ENCODE measurements at places on chromosomes 7 and 10. TPM values are rescaled to one million over a fixed set of nuclear protein-coding genes. Genes with fewer than 3 reads are reported as not detected.

- no peak for DNase-seq
Observed at GRCh38 chr7:117032810-117033209, 79.5 kb downstream of the ST7 start.

CUL2 gene
- polyA plus RNA-seq, result 23.3 TPM

DNA sequence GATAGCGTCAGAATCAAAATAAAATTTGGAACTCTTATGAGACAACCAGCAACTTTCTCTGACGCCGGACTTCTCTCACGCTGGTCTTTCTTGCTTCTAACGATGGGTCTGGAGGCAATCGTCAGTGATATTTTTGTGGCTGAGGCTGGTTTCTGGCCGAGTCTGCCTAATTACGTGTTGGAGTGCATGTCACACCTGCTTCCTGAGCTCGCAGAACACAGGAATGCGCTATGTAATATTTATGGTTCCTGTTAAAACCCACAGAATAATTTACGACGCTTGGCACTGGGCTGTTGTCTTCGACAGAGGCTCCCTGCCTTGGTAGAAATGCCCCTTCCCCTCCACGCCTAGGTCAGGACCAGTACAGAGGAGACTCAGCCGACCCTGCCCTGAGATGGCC, 64.9 kb downstream of the NPTX2 start:
- DNase-seq, result no peak

SCD gene
- 213 TPM for polyA plus RNA-seq

DNA sequence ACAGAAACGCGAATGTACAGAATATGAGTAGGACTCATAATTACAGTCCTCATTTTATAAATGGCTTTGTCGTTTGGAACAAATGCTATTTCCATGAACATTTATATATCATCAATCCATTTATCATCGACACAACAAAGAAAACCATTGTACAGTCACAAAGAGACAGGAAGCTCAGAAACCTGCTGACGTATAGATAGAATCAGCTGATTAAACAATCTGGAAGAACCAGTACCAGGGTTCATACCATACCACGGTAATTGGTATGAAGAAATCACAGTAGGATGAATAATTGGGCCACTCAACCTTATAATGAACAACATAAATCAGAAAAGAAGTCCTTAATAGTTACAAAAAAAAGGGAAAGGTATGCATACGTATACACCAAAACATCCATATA, 295.0 kb downstream of the PARD3 start:
- DNase-seq, result no peak

DNA sequence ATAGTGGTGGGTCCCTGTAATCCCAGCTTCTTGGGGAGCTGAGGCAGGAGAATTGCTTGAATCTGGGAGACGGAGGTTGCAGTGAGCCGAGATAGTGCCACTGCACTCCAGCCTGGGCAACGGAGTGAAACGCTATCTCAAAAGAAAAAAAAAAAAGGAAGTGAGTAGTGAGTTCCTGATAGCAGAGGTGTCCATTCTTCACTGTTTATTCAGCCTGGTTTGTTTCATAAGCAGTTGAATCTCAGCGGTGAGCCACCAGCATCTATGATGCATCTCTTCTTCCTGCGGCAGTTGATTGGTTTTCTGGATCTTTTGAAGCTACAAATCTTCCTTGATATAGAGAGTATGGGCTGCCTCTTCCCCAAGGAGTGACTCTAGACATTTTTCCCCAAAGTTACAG, 316.1 kb upstream of the MTPN start:
- no peak for DNase-seq

GNAT3 gene
- not detected for polyA plus RNA-seq

DNA sequence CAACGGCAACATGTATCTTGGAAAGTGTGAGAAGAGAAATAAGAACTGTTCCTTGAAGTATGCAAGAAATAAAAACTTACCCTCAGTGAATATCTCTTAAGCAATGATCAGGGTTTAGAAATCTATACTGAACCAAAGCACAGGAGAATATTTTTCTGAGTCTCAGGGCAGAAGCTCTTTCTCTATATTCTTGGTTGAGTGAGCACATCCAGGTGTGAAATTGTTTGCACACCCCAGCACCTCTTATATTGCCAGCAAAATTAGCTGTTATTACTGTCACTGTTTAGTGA, 8.4 kb downstream of the DLX6 start:
- DNase-seq, result no peak

All from hepatocyte (in vitro differentiated cells).